Mesenchymal stem cell (in vitro differentiated cells and primary cell): ENCODE measurements at places on chromosomes 5 and 9.
A peak's percentile ranks its signal among the peaks of the same experiment; 100 is the strongest.

GRCh38 chr9:81620002-81620390 lies 69.4 kb downstream of the TLE1 start:
- no peak for DNase-seq

- DNase-seq: peak; percentile 17
These were observed 66.0 kb upstream of the GNA14 start for GRCh38 chr9:77714077-77714549.

DNA sequence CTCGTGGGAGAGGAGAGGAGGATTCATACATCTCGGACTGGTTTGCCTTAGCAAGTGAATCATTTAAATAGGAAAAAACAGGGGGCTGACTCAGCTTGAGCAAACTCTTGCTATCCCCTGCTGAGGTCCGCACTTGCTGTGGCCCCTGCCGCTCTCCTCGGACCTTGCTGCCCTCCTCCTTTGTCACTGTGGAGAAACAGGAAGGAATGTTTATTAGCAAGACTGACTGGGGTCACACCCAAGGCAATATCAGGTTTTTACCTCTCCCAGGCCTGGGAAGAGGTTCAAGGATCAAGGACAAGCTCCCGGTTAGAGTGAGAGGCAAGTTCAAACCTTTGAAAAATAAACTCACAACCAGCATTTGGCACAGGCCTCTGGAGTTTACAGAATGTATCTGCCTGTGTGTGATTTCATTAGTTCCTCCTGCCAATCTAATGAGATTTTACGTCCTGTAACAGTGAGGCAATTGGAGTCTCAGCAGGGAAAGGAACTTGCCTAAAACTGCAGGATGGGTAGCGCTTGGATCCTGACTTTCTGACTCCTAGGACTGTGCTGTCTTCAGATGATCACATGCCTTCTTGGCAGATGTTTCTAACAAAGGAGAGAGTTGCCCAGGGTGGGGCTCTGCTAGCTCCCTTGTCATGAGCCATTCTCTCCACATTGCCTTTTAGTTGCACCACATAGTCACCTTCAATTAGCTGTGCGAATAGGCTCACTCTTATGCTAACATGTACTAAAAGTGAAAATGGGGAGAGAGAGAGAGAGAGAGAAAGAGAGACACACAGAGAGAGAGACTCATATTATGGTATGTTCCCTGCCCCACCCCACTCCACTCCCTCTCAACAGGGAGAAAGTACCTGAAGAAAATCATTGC lies 108.6 kb upstream of the CDKN2B start:
- peak; percentile 66 for DNase-seq

DNA sequence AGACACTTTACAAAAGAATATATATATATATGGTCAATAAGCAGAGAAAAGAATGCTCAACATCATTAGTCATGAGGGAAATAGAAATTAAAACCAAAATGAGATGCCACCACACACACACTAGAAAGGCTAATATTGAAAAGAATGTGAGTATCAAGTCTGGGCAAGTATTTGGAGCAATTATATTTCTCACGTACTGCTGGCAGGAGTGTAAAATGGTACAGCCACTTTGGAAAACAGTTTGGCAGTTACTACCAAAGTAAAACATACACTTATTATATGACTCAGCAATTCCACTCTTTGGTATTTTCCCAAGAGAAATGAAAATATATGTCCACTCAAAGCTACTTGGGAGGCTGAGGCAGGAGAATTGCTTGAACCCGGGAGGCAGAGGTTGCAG lies 29.8 kb downstream of the NEUROG1 start:
- no peak for DNase-seq
